ENCODE measurements at places on chromosomes 11 and 22.
A peak's percentile ranks its signal among the peaks of the same experiment; 100 is the strongest.

GRCh38 chr11:88801484-88802123 lies 264.2 kb downstream of the GRM5 start:
- DNase-seq: no peak

DNA sequence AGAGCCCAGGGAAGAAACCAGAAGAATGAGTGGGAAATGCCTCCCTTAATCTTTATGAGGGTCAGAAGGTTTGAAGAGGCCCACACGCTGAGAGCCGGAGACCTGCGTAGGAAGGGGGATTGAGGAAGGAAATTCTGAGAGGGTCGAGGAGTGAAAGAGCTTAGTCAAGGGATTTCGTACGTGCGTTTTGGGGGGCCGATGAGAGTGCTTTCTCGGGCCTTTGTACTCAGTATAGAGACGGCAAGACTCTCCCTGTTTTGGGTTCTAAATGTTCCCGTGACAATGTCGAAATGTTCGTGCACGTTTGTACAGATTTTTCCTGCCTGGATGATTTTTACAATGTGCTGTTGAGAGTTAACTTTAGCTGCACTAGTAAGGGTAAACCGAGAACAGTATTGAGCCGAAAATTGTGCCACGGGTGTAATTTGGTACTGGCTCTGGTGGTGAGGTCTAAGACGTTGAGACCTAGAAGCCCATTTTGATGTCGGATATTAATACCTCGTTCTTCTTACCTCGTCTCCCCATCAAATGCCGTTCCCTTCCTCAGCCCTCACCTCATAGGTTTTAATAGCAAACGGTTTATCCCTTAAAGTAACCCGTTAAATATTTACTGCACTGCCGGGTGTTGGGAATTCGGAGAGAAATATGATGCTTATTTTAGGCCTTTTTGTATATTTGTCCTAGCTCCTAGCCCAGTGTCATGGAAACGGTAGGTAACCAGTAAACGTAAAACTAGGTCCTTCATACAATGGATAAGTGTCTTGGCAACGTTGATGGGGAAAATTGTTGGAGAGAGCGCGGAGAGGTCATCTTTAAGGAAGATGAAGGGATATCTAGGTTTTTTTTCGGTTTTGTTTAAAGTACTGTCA lies 734 bp downstream of the C11orf58 start:
- DNase-seq: peak; percentile 66

- no peak for DNase-seq
These were observed 36.2 kb upstream of the DDX6 start for GRCh38 chr11:118827118-118827517.

DNA sequence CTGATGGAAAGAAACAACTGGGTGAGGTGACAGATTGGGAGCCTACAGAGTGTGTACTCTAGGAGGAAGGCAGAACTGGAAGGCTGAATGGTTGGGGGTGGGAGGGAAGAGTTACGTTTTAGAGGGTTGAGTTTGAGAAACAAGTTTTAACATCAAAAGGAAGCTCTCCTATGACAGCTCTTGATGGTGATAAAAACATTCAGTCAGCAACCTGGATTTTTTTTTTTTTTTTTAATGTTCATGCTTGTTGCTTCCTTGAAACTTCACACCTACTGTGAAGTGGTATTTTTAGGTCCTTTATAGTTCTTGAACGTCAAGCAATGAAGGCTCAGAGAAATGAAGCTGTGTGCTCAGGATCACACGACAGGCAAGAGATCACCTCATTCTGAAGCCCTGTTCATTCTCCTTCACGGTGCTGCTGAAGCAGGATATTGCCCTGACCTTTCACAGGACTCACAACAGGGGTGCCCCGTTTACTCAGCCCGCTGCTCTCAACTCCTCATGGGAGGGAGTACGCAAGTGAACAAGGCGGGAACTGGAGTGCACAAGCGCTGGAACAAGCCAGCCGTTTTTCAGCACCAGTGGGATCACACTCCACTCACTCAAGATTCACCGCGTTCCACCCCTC lies 1.6 kb upstream of the TMEM109 start:
- DNase-seq: peak; percentile 43

DNA sequence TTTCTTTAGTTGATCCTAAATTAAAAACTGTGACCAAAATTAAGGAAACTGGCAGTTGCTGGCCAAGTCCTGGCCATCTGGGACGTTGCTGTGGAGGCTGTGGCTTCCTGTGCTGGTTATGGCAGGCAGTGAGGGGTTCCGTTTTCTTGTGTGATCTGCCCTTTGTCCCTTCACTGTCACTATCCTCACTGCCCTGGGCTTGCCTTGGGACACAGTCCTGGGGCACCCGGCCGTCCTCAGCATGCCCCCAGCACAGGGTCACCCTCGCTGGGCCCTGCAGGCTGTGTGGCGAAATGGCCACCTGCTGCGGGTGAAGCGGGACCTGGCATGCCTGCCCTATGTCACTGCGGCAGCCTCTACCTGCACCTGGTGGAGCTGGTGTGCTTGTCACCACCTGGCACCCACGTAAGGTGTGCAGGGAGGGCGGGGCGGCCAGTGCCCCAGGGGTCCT lies 52.5 kb upstream of the SLC22A12 start:
- peak; percentile 16 for DNase-seq

DNA sequence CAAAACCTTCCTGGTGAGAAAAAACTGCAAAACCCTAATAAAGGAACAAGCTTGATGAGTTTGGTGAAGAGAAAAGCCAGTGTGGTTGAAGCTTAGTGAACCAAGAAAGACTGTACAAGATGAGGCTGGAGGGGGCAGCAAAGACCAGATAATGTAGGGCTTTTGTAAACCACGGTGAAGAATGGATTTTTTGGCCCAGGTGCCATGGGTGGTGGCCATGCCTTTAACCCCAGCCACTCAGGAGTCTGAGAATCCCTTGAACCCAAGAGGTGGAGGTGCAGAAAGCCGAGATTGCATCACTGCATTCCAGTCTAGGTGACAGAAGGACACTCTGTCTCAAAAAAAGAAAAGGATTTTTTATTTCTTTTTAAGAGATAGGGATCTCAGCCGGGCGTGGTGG lies 5.0 kb upstream of the ZDHHC5 start:
- DNase-seq: no peak

GRCh38 chr11:31640611-31641010 lies 131.0 kb downstream of the ELP4 start:
- DNase-seq: no peak

DNA sequence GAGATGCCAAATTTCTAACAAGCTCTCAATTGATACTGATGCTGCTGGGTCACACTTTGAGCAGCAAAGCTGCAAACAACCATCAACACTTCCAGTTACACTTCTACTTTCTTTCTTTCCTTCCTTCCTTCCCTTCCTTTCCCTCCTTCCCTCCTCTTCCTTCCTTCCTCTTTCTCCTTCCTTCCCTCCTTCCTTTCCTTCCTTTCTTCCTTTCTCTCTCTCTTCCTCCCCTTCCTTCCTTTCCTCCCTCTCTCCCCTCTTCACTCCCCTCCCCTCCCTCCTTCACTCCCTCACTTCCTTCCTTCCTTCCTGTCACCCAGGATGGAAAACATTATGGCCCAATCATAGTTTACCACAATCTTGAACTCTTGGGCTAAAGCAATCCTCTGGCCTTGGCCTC lies 33.0 kb upstream of the PIK3C2A start:
- DNase-seq: no peak

- DNase-seq: peak; percentile 55
These were observed 28.6 kb upstream of the PANX2 start for GRCh38 chr22:50141891-50142363.

- peak; percentile 52 for DNase-seq
These were observed 146.0 kb upstream of the TBCEL start for GRCh38 chr11:120877746-120878365.

- DNase-seq: peak; percentile 24
These were observed 38.2 kb downstream of the OR10A6 start for GRCh38 chr11:7892840-7893254.

DNA sequence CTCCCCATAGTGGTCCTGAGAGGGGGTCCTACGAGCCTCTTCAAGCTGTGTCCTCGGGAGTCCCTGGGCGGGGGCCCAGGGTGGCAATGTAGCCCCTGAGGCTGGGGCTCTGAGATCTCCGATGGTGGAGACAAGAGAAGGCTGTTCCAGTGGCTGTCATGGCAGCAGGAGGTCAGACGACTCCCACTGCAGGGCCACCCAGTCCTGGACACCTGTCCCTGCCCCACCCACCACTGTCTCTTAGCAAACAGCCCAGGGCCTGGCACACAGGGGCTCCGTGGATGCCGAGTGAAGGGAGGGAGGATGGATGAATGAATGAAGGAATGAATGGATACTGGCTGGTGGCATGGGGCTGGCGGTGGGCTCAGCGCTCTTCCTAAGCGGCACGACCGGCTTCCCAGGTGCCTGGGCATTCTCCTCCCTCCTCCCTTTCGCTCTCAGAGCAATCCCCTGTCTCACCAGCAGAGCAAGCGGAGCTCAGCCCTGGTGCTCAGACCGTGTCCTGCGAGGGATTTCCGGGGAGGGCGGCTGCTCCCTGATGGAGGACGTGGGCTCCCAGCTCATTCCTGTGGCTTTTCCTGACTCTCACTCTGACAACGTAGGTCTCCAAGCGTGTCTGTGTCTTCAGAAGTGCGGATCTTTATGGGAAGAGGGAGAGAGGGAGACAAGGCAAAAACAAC lies 1272.6 kb downstream of the BRD1 start:
- no peak for DNase-seq

DNA sequence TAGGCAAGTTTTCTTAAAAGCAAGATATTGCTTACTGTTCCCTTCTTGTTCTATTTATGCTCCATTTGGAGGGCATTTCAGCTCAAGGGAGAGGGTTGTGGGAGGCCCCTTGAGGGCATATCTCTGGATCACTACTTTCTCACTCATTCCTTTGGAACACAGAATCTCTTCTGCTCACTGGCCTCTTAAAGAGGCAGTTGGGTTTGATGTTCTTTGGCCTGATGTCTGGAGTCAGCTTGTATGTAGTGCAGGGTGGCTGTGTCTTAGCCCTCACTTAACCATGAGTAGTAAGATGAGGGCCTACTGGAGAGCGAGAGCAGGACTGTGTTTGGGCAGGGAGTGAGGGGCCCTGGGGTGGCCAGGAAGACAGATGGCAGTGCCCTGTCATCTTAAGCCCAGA lies 3.6 kb downstream of the INCENP start:
- DNase-seq: no peak

- no peak for DNase-seq
These were observed 18.0 kb downstream of the LSP1 start for GRCh38 chr11:1870721-1871466.

DNA sequence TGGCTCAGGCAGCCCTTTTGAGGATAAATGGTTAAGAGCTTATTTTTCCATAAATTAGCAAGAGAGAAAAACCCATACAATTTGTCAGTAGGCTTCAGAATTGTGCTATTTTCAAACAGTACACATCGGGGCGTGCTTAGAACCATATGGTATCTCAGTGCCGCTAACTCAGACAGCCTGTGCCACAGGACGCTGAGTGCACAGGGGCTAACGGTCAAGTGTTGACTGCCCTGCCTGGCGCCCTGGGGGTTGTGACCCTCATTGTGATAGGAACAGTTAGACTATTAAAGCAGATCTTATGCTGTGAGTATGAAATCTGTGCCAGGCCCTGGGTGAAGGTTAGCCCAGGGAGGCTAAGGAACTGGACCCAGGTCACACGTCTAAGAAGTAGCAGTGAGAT lies 1519.7 kb downstream of the BRD1 start:
- DNase-seq: no peak

DNA sequence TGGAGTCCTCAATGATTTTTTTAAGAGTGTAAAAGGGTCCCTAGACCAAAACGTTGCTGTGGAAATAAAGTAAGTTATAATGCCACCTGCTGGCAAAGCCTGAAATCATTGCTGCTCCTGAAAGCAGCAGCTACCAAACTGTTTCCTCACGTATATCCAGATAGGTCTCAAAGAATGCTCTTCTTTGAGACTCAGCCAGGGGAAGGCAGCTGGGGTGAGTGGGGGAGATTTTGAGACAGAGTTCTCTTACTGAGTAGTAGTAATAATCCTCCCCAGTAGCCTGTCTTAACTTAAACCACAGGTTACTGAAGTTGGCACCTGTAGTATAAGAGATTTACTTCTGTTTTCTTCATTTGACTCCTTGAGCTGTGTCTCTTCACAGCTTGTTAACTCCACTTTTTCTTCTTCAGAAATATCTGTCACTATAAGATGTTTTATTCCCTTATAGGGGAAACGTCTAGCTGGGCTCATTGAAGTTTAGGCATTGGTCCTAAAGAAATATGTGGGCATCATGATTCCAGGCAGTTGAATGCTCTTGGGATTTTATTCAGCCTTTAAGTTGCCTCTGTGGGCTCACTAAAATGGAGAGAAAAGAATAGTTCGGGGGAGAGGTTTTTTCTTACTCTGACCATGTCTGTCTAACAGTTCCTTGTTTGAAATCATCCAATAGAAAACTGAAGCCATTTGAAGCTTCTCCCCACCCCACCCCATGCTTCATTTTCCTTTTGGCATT lies 77.9 kb downstream of the BTBD10 start:
- peak; percentile 1 for DNase-seq

GRCh38 chr22:37248251-37248650 lies 4.2 kb upstream of the RAC2 start:
- DNase-seq: no peak

GRCh38 chr11:101866619-101867491 lies 48.0 kb upstream of the CEP126 start:
- peak; percentile 43 for DNase-seq

- no peak for DNase-seq
These were observed 567.4 kb downstream of the KCNA4 start for GRCh38 chr11:29449281-29450074.

DNA sequence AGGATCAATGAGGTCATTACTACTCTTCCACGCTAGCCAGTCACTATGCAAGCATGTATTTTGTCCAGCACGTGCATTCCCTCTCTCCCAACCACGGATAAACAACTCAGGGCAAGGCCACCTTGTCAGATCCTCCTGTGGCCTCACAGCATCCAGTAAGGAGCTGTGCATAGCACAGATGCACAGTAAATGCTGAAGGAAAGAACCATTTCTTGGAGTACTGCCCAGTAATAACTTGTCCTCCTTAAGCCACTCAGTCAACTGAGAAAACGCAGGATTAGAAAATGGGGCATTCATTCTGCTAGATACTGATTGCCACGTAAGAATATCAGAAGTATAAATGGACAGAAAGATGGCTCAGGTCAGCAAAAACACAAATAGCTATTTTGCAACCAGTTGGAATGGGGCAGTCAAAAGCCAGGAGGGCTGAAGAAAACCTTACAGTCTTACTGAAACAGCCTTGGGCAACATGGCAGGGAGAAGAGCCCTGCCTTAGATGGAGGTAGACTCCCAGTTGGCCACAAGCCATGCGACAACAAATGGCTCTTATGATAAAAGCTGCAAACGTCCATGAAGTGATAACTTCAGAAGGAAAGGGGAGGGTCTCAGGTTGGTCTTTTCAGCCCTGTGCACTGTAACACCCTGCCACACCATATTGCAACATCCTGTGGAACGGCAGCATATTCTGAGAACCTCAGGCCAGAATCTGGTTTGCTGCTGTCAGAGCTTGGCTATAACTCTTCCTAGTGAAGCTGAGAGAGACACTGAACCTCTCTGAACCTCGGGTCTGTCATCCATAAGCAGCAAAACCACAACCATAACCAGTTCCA lies 23.0 kb downstream of the PC start:
- DNase-seq: no peak

GRCh38 chr11:9574622-9575259 lies 1.3 kb downstream of the WEE1 start:
- DNase-seq: peak; percentile 36
